ENCODE measurements at places on chromosomes 7 and 10. TPM values are rescaled to one million over a fixed set of nuclear protein-coding genes. Genes with fewer than 3 reads are reported as not detected.

GIMAP7 gene
- not detected for total RNA-seq

CYP2C19 gene
- not detected for total RNA-seq

CHPF2 gene
- 46.3 TPM for total RNA-seq

CALHM1 gene
- not detected for total RNA-seq

FOXP2 gene
- total RNA-seq, result not detected

MTPN gene
- total RNA-seq, result 112 TPM

GAD2 gene
- total RNA-seq, result not detected

ITIH2 gene
- total RNA-seq, result 0.38 TPM

SPOCK2 gene
- total RNA-seq, result 0.51 TPM

FAM237B gene
- not detected for total RNA-seq

FEZF1 gene
- not detected for total RNA-seq

GBX1 gene
- 0.17 TPM for total RNA-seq

PNLIPRP3 gene
- total RNA-seq, result not detected

RTKN2 gene
- 0.89 TPM for total RNA-seq

ACSL5 gene
- 0.41 TPM for total RNA-seq

BICC1 gene
- 17.1 TPM for total RNA-seq

TMEM270 gene
- total RNA-seq, result 0.13 TPM

PGAM2 gene
- total RNA-seq, result not detected

PRR15 gene
- 4.0 TPM for total RNA-seq

CDH23 gene
- 1.9 TPM for total RNA-seq

MBLAC1 gene
- total RNA-seq, result 3.0 TPM

PLEKHS1 gene
- total RNA-seq, result 0.07 TPM

TAS2R3 gene
- not detected for total RNA-seq
